NB4 (cell line): ENCODE measurements at places on chromosomes 12 and 14.
A peak's percentile ranks its signal among the peaks of the same experiment; 100 is the strongest.

DNA sequence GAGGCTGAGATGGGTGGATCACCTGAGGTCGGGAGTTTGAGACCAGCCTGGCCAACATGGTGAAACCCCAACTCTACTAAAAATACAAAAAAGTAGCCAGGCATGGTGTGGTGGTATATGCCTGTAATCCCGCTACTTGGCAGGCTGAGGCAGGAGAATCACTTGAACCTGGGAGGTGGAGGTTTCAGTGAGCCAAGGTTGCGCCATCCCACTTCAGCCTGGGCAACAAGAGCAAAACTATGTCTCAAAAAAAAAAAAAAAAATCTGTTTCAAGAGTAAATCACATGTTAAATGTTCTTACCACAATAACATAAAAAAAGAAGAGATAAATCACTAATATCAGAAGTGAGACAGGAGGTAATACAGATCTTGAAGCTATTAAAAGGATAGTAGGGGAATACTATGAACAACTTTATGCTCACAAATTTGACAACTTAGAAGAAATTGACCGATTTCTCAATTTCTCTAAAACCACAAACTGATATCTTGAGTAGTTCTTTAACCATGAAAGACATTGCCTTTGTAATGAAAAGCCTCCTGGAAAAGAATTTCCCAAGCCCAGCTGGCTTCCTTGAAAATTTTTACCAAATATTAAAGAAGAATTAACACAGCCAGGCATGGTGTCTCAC is 37.7 kb downstream of the TAOK3 start:
- DNase-seq = peak; percentile 86

GRCh38 chr14:21974741-21975140 is 301.1 kb upstream of the OR4E1 start:
- no peak for DNase-seq

GRCh38 chr12:130818635-130819576 is 20.1 kb downstream of the STX2 start:
- peak; percentile 78 for DNase-seq

- DNase-seq = no peak
Observed at GRCh38 chr12:45970391-45970790, 20.0 kb downstream of the SCAF11 start.

DNA sequence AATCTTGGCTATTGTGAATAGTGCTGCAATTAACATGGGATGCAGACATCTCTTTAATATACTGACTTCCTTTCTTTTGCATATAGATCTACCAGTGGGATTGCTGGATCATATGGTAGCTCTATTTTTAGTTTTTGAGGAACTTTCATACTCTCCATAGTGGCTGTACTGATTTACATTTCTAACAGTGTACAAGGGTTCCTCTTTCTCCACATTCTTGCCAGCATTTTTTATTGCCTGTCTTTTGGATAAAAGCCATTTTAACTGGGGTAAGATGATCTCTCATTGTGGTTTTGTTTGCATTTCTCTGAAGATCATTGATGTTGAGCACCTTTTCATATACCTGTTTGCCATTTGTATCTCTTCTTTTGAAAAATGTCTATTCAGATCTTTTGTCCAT is 8.4 kb downstream of the AMDHD1 start:
- no peak for DNase-seq

GRCh38 chr12:15045451-15045850 is 72.6 kb downstream of the PDE6H start:
- DNase-seq = no peak

GRCh38 chr14:59905188-59905587 is 14.8 kb upstream of the LRRC9 start:
- no peak for DNase-seq

- no peak for DNase-seq
Observed at GRCh38 chr12:72273851-72274351, 1.7 kb downstream of the TRHDE start.

- DNase-seq = peak; percentile 99
Observed at GRCh38 chr14:91361233-91361811, 56.3 kb downstream of the CCDC88C start.

- no peak for DNase-seq
Observed at GRCh38 chr14:44912041-44912869, 49.5 kb downstream of the KLHL28 start.

DNA sequence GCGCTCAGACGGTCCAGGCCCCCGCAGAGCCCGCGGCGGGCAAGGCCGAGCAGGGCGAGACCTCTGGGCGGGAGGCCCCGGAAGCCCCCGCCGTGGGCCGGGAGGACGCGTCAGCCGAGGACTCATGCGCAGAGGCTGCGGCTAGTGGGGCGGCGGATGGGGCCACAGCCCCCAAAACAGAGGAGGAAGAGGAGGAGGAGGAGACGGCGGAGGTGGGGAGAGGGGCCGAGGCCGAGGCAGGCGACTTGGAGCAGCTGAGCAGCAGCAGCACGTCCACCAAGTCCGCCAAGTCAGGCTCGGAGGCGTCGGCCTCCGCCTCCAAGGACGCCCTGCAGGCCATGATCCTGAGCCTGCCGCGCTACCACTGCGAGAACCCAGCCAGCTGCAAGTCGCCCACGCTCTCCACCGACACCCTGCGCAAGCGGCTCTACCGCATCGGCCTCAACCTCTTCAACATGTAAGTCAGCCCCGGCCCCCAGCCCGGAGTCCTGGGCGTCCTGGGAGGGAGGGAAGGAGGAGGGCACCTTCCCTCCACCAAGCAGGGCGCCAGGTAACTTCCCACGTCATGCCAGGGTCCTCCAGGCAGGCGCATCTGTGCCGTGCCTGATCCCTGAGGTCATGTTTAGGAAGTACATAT is 72.4 kb downstream of the IQSEC3 start:
- DNase-seq = no peak

DNA sequence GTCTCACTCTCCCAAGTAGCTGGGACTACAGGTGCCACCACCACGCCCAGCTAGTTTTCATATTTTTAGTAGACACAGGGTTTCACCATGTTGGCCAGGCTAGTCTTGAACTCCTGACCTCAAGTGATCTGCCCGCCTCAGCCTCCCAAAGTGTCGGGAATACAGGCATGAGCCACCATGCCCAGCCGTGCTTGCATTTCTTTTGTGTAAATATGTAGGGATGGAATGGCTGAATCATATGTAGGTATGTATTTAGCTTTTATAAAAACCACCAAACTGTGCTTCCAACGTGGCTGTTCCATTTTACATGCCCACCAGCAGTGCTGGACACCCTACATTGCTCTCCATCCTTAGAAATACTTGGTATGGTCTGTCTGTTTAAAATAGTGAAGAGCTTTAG is 32.8 kb upstream of the CLMN start:
- DNase-seq = no peak

- no peak for DNase-seq
Observed at GRCh38 chr12:62899568-62900390, 35.2 kb downstream of the PPM1H start.

- DNase-seq = peak; percentile 80
Observed at GRCh38 chr14:67674139-67674479, 323 bp downstream of the VTI1B start.

DNA sequence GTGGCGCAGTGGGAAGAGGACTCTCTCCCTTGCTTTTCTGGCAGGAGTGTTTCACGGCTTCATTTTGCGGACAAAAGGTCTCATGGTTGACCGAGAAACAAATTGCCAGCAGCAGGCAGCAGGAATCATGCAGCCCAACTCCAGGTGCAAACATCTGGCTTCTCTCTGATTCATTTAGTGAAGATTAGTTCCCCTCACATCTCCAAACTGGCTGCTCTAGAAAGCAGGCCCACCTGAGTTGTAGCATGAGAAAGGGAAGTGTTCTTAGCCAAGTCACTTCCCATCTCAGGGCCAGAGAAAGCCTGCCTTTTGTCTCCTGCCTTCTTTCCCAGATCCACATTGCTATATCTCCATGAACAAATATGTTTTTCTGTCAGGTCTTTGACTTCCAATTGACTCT is 120.8 kb upstream of the CCDC196 start:
- no peak for DNase-seq

DNA sequence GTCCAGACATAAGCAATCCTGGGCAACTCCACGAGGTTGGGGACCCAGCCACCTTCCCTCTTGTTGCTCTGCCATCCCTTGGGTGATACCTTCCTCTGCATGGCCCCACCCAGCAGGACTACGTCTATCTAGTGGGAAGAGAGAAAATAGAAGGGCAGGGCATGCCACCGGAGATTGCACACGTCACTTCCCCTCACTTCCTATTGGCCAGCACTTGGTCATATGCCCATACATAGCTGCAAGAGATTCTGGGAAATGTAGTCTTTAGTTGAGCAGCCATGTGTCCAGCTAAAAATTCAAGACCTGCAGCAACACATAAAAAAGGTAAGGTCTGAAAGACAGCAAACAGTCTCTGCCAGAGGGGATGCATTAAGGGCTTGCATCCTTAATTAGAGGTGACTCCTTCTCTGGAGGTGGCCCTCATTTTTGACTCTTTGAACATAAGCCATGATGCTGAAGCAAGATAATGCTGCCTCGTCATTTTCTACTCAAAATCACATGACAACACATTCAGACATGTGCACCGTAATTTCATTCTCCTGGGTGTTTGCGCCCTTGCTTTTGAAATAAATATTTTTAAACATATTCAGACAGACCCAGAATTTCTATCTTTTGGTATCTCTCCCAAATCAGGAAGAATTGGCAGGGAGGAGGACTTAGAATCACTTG is 91.8 kb upstream of the PWP1 start:
- DNase-seq = peak; percentile 64

DNA sequence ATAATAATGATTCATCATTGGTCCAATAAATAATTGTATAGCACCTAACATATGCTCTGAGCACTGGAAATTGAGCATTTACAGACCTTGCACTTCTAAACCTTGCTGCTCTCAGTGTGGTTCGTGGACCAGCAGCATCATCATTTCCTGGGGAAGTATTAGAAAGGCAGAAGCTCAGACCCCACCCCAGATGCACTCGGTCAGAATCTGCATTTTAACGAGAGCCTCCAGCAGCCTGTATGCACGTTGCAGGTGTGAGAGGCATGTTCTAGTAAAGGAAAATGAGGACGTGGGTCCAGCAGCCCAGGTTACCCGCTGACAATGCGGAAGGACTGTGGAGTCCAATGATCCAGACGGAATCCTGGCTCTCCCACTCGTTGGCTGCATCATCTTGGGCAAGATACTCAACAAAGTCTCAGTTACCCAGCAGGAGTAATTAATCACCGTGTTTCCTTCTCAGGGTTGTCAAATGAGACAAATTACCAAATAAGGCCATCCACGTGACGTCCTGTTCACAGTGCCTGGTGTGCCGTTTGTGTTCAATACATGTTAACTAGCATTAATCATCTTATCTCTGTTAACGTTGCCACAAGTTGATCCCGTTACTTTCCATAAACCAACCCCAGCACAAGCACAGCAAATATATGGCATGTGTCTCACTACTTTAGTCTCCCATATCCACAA is 49.2 kb upstream of the CCND2 start:
- DNase-seq = no peak

- DNase-seq = peak; percentile 67
Observed at GRCh38 chr12:111268738-111269572, 99.9 kb downstream of the PHETA1 start.

GRCh38 chr12:42201063-42201462 is 37.0 kb downstream of the YAF2 start:
- DNase-seq = no peak

DNA sequence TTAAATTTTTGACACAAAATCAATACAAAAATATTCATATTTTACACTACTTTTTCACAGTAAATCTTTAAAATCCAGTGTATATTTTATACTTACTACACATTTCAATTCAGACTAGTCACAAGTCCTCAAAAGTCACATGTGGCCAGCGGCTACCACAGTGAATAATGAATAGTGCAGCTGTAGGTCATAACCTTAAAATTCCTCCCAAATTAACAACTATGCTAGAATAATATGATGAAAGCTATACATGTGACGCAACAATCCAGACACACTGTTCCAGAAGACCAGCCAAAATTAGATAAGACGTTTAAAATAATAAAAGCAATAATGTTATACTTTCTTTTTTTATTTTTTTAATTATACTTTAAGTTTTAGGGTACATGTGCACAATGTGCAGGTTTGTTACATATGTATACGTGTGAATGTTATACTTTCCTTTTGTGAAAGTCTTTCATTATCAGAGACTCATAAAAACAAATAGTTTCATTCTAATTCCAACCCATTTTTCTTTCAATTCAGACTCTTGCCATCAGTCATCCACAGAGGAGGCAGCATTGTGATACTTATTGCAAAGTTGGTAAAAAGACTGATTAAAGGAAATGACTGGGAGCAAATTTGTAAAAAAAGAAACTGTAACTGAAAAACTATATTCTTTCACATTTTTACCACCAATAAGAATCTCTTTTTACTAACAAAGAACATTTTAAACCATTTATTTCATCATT is 67.0 kb downstream of the C2CD5 start:
- DNase-seq = peak; percentile 44

GRCh38 chr12:128458301-128458974 is 191.5 kb downstream of the TMEM132C start:
- DNase-seq = no peak

- DNase-seq = no peak
Observed at GRCh38 chr14:73368616-73369015, 89.7 kb downstream of the NUMB start.

- DNase-seq = no peak
Observed at GRCh38 chr12:7292300-7292699, 11.6 kb upstream of the ACSM4 start.

DNA sequence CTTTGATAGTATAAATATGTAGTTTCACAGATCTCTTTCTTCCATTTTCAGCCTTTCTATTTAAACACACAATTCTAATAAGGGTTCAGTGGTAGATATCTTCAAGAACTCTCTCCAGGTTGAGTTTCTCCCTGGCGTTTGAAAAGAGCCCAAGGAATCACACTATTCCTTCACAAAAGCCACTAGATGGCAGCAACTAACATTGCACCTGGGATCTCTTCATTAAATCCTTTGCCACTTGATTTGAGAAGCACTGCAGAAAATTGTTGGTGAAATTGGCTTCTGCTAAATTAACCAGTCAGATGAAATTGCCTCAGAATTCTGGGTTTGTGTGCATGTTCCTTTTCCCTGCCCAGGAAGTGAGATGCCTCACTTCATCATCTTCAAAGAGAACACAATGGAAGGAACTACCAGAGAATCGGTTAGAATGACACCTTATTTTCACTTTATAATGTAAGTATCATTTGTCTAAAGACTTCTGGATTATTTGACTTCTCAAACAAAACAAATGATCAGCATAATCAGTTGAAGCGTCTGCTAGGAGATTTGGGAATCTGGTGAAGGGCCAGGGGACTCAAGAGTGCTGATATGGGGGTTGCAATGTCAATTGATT is 6.8 kb downstream of the CCDC198 start:
- peak; percentile 44 for DNase-seq

DNA sequence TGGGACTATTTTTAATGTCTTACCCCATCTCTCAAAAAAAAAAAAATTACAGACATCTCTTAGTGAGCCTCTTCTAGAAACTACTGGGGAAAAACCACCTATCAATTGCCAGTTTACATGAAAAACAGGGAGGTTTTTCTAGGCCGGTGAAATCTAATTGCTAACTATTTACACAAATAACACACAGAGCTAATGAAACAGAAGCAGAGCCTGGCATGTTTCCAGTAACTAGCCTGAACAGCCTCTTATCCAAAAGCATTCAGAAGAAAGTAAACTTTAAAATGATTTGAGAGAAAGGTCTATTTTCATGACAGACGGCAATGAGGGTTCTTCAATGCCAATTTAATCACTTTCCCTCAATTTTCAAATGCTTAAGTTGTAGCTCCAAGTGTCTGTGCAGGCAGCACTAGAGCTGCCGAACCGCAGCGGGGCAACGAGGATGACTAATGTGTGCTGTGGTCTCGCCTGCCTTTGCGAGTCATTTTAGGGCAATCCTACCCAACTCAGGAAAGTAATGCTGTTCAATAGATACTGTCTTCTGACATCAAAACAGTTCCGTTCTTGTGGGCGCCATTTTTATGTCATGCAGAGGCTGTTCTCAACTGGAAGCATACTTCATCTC is 84.6 kb downstream of the SETD3 start:
- DNase-seq = peak; percentile 58
